ENCODE measurements at places on chromosomes 11 and 22. TPM values are rescaled to one million over a fixed set of nuclear protein-coding genes. Genes with fewer than 3 reads are reported as not detected.

Gene CCDC73
- total RNA-seq = not detected

DNA sequence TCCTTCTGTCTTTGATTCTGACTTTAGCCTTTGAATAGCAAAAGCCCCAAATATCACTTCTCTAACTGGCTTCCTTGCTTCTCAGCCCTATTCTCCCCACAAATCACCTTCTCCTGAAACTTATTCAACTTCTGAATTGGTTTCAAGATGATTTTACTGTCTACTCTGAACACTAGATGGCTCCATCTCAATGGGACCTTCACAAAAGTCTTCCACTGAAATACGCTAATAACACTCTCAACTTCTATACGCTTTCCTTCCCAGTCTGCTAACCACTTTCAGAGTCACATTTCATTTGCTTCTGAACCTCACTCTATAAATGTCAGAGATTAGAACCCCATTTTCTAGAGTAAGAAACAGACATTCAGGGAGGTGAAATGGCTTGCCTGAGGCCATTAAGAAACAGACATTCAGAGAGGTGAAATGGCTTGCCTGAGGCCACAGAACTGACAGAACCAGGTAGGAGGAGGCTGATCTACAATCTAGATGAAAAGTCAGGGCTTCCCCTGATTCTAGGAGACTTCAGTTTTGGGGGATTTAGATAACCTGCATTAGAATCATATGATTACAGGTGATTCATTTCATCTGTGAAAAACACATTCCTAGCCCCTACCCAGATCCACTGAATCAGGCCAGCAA is 20.6 kb downstream of the MORC2 start:
- no peak for DNase-seq

- DNase-seq = no peak
Observed at GRCh38 chr22:37126882-37127281, 17.4 kb upstream of the TMPRSS6 start.

DNA sequence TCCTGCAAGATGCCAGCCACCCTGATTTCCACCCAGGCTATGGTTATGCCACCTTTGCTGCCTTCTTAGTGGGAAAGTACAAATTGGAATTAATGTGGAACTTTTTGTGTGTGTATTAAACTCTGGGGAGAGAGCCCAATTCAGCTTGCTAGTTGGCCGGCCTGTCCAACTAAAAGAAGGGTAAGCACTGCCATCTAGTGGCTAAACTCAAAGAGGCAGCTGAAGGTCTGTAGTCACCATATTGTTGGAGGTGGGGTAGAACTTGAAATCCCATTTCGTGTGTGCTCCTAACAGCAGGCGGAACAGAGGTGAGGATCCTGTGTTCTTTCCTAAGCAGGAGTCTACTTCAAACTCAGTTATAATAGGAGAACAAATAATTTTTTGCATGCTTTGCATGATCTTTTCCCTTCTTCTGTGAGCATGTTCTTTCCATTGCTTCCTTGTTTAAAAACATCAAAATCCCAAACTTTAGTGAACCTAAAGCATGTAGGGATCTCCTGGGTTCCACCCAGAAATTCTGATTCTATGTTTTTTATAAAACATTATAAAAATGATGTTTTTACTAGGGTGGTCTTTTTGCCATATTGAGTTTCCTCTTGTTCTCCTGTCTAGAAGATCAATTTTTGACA is 138.8 kb upstream of the SORL1-AS1 start:
- DNase-seq = no peak

DNA sequence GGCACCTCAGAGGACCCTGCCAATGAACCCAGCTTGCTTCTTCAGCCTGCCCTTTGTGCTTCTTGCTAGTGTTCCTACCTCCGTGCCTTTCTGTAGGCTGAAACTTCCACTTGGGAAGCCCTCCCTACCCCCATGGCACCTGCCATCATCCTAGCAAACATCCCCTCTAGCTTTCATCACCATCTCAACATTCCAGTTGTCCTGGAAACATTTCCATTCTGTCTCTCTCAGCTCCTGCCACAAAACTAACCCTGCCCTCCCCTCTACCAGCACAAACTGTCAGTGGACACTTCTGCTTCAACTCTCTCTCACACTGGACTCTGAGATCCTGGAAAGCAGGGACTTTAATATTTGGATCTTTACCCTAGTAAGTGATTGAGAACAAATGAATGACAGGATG is 525.8 kb upstream of the TENM4 start:
- DNase-seq = no peak

GRCh38 chr22:23385678-23386631 is 194.1 kb downstream of the IGLL1 start:
- peak; percentile 84 for DNase-seq

GRCh38 chr11:110174645-110175310 is 81.6 kb downstream of the ZC3H12C start:
- DNase-seq = no peak

GRCh38 chr11:104781719-104782376 is 116.4 kb downstream of the CASP12 start:
- DNase-seq = no peak

Data from omental fat pad (tissue), 4 donors.